ENCODE measurements at places on chromosomes 2 and 18. TPM values are rescaled to one million over a fixed set of nuclear protein-coding genes. Genes with fewer than 3 reads are reported as not detected.
A peak's percentile ranks its signal among the peaks of the same experiment; 100 is the strongest.

Gene VIL1
- total RNA-seq = not detected

Gene GRB14
- 0.36 TPM for total RNA-seq

Gene GATA6
- total RNA-seq = 0.32 TPM

Gene ZNF638
- total RNA-seq = 52.0 TPM

Gene UGT1A8
- total RNA-seq = 0.16 TPM

Gene PTCD3
- 40.6 TPM for total RNA-seq

DNA sequence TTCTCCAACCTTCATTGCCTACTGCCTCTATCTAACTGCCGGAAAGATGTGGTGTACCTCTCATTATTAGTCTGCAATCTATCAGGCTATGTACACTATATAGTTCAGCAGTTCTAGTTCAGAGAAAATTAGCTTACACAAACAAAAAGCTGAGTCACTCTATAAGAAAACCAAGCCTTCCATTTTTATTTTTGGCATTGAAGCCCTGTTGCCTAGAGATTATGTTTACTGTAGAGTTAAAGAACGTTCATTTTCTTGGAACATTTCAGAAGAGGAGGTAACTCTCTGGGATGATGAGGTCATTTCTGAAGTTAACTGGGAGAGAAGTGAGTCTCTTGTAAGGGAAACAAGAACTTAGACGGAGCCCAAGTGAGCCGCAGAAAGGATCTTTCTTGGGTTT lies 133.5 kb downstream of the FAM124B start:
- ATAC-seq = peak; percentile 95

DNA sequence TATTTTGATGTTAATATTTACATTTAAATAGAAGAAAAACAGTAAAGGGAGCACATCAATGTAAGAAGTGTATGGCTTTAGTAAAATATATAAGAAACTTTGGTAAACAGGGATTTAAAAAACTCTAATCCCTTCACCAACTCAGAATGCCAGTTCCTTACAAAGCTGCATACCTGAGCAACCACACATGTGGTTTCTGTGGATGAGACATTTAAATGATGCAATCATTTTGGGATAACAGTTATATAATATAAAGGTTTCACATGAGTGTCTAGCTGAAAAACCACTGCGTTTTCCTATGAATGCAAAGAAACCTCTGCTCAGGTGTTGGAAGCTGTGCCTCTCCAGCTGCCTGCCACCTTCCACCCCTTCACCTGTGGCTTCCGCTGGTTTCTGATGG lies 209.1 kb upstream of the REV1 start:
- peak; percentile 33 for ATAC-seq

- no peak for ATAC-seq
Observed at GRCh38 chr2:182426918-182427240, at the start of gene PDE1A. TSS of gene PDE1A (minus strand) at chr2:182427036.

- ATAC-seq = peak; percentile 61
Observed at GRCh38 chr2:195364015-195364965, 292.7 kb upstream of the SLC39A10 start.

DNA sequence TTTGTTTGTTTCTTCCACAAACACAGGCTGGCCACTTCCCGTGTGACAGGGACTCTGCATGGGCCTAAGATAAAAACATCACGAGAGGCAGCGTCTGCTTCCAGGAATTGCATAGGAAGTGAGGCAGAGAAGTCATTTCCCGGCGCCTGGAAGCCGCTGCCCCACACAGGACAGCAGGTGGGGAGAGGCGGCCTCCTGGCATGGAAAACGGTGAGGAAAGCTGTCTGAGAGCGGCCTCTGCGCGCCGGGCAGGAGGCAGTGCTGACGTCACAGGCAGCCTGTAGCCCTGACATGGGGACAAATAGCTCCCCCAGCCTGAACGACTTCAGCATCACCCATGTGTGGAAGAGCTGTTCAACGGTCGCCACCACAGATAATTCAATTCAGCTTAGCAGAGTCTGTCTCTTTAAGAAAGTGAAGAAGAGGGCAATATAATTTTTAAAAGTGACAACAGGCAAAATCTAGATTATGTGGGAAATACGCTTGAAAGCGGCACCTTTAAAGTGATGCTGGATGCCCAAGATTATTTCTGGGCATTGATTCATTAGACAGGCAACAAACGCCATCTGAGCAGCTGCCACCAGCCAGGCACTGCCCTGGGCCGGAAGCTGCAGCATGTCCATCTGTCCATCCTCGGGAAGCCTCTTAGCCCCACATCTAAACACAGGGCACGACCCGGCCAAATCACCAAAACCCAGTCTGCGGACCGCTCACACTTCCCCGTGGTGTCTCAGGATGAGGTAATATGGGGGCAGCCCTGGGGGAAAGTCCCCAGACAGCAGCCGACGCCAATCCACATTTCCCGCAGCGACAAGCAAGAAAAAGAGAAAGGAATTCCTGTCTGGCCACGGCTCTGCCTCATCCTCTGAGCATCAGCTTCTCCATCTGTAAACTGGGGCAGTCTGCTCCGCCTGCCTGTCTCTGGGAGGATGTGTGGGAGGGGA lies 138.9 kb downstream of the PXDN start:
- no peak for ATAC-seq

GRCh38 chr18:75478996-75479880 lies 51.7 kb upstream of the SMIM21 start:
- peak; percentile 66 for ATAC-seq

DNA sequence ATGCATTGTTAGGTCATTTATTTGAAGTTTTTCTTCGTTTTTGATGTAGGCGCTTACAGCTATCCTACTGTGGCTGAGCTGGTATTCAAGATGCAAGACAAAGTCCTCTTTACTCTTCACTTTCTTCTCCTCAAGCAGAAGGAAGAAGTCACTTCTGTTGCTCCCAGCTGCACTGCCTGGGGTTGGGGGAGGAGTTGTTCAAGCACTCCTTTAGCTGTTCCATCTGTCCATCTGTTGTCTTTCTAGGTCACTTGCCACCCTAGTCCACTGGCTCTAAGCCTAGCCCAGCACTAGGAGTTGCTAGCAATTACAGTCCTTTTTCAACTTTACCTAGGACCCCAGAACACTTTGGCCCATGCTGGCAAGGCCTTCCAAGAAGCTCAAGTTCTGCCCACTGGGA lies 200.6 kb upstream of the RBMS1 start:
- ATAC-seq = no peak

GRCh38 chr2:217222309-217222910 lies 362.5 kb upstream of the TNP1 start:
- ATAC-seq = no peak

- ATAC-seq = no peak
Observed at GRCh38 chr2:161139098-161139987, 20.9 kb upstream of the TANK start.

DNA sequence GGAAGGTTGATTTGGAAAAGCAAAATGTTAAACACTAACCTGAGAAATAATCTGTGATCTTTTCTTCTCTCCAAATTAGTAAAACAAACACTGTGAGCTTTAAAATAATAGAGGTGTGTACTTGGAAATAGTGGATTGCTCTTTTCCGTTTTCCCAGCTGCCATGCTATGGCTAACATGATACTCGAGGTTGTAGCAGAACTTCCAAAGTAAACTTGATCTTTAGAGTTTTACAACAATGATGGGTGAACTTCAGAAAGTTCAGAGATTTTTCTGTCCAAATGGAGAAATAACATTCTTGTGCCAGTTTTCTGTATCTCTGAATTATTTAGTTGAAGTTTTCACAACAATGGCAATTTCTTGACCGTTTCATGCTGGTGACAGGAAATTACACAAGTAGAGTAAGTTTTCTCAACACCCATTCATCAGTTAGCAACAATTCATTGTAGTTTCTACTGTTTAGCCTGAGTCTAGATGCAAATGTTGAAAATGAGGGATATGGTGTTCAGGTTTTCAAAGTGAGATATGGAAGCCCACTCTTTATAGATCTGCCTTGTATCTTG lies 135.3 kb upstream of the CTAGE1 start:
- ATAC-seq = no peak

- ATAC-seq = no peak
Observed at GRCh38 chr2:60960706-60961105, 56.8 kb upstream of the PEX13 start.

DNA sequence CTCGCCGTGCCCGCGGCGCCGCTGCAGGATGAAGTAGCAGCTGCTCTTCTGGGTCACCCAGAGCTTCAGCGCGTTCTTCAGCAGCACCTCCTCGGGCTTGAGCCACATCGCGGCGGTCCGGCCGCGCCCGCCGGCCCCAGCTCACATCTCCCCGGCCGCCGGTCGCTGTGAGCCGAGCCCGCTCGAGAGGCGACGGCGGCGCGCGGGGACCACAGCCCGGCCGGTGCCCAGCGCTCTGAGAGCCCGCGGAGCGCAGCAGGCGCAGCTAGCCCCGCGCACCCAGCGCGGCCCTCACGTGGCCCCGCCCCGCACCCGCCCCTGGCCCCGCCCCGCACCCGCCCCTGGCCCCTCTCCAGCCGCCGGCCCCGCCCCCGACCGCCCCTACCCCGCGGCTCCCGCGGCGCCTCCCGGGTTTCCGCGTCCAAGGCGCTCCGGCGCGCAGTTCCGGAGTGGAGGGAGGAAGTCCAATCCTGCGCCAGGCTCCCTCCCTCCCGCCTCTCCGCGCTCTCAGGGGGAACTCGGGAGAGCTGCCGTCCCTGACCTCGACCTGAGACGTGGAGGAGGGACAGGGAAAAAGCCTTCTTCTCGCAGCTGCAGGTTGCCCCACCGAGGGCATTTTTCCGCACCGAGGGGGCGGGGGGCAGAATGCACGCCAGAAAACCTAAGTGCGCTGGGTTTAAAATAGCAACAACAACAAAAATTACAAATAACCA lies at the start of gene TBC1D8:
TBC1D8 (minus strand) TSS at position 237 of the 713 bp plus-strand sequence; CDS start at position 108, 129 bp downstream.
- ATAC-seq = peak; percentile 87

DNA sequence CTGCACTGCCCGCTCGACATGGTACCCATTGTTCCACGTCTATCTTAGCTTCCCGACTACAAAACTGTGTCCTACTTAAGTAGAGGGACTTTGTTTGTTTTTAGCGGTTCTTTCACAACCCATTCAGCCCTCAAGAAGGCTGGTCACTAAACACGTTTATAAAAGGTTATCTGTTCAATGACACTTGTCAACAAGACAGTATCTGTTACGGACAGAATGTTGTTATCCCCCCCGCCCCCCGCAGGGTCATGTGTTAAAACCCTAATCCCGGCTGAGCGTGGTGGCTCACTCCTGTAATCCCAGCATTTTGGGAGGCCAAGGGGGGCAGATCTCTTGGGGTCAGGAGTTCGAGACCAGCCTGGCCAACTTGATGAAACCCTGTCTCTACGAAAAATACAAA lies 40.4 kb upstream of the CREG2 start:
- no peak for ATAC-seq

DNA sequence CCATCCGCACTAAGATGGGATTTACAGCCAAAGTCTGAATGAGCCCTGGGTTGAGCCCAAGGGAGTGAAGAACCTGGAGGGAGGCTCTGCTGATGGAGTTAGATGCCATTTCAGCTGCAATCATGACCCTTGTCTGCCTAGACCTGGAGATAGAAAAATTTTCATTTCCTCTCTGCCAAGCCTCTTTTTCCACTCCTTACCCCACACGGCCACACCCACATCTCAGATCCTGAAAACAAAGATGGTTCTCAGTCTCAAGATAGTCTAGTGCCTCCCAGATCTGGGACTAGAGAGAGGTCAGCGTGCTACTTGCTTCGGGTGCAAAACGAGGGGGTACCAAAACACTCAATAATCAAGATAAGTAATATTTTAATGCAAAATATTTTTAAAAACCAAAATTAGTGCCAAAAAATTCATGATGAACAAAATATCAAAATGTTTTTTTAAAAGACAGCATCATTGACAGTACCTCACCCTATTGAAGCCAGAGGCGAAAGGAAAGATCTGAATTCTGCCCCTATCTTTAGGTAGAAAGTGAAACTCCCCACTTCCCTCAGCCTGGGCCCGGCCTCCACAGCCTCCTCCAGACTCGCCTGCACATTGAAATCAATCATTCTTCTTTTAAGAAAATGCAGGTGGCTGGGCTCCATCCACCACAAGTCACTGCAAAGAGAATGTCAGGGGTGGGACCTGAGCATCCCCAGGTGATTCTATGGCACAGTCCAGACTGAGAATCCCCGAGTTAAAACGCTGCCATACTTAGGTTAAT lies 57.8 kb upstream of the GPR45 start:
- ATAC-seq = no peak

DNA sequence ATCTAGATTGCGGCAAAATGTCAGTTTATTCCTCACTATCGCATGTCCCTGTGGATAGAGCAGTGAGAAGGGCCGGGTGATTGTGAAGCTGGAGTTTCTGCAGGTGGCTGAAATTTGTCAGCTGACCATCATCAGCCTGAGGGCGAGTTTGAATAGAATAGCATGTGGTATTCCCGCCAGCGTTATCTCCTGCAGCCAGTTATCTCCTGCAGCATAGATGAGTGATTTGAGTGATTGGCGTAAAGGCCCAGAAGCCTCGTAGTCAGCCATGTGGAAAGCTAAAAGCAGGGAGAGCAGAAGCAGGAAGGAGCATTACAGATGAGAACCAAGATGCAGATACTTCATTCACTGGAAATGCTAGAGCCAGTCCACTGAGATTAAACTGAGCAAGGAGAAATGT lies 65.5 kb downstream of the CABLES1 start:
- no peak for ATAC-seq
